Fibroblast of the conjunctiva (primary cell): ENCODE measurements at places on chromosomes 16 and 17.

GRCh38 chr17:66750781-66751543 is 84.0 kb upstream of the CACNG5 start:
- no peak for DNase-seq

- DNase-seq, result no peak
Measured at GRCh38 chr17:49839455-49839854, 8.4 kb downstream of the TAC4 start.

DNA sequence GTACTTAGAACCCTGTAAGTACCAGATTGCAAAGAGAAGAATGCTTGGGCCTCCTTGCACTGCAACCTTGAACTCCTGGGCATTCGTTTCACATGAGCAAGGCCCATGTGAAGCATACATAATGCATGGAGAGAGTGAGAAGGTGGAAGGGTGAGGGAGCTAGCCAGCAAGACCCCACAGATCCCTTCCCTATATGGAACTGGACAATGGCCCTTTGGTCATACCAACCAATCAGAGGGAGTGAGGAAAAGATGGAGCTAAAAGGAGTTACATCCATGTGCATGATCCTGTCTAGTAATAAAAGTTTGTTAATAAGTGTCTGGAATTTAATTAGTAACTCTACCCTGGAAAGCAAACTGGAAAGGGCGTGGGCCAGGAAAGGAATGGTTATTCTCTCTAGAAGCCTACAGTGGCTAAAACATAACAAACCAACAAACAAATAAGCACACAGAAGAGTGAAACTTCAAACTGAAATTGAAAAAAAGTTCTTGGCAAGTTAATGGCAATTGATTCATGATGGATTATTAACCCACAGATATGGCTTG is 29.6 kb downstream of the DNAH3 start:
- DNase-seq, result no peak

- DNase-seq, result no peak
Measured at GRCh38 chr17:81367171-81367570, 28.1 kb upstream of the BAHCC1 start.

DNA sequence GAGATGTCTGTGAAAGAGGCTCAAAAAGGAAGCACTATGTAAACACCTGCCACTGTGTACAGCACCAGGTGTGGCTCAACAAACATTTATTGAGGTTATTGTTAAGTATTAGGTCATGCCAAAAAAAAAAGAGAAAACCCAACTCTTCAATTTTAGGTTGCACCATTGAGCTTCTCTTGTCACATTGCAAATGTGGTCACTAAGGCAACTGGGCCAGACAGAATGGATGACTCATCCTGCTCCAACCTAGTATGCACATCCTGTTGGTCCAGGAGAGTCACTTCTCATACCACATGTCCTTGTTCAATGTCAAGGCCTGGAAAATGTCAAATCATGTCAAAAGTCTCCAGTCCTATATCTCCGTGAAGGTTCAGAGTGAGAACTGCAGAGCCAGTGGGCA is 25.0 kb downstream of the HOXB1 start:
- no peak for DNase-seq

DNA sequence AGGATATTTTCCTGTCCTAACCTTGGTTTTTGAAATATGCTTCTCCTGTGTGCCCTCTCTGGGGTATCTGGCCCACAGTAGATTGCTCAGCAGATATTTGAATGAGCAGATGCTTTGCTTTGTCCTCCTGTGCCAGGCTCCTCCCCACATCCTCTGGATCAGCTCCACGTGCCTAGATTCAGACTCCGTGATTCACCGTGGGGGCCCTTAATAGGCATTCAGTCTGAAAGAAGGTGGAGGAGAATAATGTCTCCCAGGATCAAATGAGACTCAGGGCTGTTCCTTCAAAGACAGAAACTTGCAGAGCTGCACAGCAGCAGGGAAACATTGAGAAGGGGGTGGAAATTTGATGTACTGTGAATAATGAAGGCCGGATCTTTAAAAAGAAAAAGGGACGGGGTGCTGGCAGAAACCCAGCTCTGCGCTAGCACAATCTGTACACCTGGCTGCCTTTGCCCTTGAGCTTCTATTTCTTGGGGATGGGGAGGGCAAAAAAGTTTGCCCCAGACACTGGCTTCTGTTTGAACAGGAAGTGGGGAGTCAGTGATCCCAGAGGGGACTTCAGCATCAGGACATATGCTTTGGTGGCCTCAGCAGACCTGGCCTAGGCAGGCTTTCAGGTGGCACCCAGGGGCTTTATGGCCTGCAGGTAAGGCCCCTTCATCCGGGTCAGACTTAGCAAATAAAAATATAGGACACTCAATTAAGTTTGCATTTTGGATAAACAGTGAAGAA is 15.9 kb upstream of the SLC12A3 start:
- DNase-seq, result no peak

DNA sequence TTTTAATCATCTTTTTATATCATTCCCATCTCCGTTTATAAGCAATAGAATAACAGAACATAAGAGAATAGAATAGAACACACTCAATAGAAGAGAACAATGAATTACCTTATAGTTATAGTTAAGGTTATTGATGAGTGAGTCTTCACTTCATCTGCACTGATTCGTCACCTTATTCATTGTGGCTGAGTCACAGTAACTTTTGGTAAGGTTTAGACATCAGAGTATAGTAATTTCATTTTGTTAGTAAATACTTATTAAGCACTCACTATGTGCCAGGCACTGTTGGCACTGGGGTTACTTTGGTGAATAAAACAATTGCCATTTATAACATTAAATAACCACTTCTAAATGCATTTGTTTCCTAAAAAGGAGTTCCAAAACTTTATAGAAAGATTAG is 22.5 kb downstream of the PHKB start:
- DNase-seq, result no peak

DNA sequence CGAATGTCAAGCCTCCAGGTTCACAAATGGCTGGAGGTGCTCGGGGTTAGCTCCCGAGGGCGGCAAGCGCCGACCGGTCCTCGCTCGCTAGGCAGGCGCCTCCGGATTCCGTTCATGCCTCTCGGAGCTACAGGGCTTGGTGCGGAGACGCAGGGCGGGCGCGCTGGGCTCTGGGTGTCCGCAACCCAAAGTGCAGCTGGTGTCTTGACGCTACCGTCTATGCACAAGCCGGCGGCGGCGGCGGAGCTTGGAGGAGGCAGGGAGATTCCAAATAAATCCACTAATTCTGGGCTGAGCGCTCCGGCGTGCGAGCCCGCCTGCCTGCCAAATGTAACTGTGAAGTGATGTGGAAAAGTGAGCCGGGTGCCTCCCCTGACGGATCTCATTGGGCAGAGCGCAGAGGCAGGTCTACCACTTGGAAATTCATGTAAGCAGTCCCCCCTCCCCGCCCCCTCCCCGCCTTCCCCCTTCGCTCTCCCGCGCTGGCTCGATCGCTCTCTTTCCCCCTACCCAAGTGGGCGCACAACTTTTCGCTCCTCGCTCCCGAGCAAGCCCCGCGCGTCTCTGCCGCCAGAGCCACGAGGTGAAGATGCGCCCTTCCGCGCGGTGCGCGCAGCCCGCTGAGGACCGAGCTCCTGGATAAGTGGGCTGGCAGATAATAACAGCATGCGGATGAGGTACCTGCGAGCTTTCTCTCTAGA is at the start of gene CDH8:
Gene CDH8 (minus strand): TSS at position 338 of the 701 bp plus-strand sequence. CDS start 15,035 bp downstream, outside the sequence.
- no peak for DNase-seq

DNA sequence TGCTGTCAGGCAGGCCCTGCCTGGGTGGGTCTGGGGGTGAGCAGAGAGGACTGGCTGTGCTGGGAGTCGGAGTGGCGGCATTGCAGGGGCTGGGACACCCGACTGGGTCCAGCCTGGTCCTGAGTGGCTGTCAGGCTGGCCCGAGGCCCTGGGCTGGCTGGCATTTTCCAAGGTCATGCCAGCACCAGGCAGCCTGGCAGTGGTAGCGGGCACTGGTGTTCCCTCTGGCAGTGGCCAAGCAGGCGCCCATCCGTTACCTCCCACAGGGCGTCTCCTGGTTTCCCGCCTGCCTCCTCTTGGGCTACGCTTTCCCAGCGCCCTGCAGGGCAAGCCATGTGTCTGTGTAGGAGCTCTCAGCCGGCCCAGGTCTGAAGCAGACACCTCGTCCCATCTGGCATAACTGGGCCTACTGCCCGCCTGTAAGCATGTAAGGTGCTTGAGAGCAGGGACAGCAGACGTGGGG is 5.7 kb upstream of the PKMYT1 start:
- DNase-seq, result no peak

DNA sequence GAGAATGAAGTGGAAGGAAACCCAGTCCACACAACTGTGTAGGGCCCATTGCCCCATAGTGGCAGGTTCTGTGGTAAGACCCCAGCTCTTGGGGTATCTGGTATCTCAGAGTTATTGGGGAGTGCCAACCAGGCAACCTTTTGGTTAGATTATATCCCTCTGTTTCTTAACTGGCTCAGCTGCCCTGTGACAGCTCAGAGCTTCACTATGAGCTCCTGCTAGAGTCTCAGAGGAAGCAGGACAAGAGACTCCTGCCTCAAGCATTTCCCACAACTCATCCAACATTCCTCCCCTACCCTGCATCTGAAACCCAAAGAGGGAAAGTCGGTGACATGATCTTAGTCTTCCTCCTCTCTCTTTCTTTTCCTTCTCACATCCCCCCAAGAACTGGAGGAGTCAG is 292.3 kb downstream of the SHISA9 start:
- DNase-seq, result no peak

- no peak for DNase-seq
Measured at GRCh38 chr17:82912484-82913089, 72.8 kb upstream of the ZNF750 start.

DNA sequence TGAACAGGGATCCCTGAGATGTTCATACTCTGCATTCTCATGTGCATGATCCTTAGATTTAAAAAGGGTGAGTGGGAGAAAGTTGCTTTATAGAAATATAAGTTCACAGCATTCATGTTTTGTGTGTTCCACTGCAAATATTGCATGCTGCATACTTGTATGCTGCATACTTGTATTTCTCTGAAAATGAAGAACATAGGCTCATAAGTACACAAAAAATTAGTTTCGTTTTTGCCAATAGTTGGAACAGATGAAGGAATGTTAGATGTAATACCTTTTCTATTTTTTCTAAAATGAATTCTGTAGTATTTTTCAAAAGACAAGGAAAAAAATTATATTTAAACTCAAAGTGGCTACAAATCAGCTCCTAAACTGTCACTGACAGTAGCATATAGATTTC is 79.0 kb downstream of the NFAT5 start:
- no peak for DNase-seq

GRCh38 chr16:55660828-55661227 is 5.0 kb downstream of the SLC6A2 start:
- no peak for DNase-seq

- no peak for DNase-seq
Measured at GRCh38 chr17:62840871-62841270, 32.8 kb upstream of the MARCHF10 start.

DNA sequence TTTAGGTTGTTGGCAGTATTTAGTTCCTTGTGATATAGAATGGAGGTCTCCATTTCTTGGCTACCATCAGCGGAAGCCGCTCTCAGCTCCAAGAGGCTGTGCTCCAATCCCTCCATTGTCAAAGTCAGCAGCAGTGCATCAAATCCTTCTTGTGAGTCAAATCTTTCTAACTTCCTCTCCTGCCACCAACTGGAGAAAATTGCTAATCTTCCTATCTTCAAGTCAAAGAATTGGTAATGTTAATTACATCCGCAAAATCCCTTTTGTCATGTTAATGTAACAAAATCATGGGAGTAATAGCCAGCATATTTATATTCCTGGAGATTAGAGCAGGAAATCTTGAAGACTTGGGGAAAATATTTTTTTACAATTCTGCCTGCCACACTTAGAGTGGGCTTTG is 436.4 kb upstream of the DYNLRB2 start:
- no peak for DNase-seq

DNA sequence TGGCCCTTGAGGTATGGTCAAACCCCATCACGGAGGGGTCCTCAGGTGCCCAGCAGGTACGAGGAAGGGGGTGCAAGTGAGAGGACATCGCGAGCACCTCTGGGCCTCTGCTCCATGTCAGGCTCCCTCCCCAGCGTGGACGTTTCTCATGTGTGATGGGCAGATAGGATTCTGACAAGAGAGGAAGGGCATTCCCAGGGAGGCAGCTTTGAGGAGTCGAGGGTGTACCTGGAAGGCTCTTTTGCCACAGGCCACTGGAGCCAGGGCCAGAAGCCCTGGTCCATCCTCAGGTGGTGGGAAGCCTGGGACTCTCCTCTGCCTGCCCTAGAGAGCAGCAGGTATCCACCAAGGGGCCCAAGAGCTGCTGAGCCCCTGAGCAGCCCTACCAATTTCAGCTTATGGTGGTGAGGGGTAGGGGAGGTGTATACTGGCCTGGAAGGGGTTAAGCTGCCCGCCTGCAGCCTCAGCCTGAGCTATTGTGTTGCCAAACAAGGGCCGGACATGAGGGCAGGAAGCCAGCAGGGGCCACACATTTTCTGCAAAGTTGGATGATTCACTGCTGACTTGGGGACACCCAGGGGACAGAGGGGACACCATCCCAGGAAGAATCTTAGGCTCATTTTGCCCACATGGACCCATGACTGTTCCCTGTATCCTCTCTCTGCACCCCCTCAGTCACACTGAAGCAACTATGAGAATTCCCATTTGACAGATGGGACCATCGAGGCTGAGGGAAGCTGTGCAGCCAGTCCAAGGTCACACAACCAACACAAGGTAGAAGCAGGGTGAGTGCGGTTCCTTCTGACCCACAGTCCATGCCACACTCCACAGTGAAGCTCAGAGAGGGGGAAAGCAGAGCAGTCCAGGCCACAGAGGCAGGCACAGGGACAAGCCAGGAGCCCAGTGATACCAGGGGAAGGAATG is 1.7 kb downstream of the CDH5 start:
- DNase-seq, result no peak

DNA sequence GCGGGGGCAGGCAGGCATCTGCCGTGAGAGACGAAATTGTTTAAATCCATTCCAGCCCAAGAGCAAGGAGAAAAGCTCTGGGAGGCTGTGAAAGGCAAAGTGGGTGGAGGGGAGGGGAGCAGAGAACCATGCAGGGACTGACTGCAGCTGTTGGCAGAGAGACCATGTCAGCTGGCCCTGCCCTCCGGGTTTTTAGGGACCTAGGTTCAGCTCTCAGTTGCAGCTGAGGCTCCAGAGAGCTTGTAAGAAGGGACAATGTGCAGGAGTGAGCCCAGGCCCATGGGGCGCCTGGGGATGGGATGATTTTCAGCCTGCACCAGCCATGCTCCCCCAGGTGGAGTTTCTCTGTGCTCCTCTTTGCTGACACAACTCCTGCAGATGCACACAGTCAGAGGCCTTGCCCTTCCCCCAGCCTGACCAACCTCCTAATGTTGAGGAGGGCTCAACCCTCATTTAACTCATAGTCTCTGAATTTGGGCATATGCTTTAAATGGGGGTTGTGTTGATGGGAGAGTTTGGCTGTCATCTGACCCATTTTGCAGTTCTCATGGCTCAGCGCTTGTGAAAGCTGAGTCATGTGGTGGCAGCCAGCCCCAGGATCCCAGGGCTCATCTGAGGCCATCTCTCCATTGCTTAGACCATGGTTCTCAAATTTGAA is 70.9 kb downstream of the PLXDC1 start:
- DNase-seq, result no peak
